ENCODE measurements at places on chromosomes 5 and 9. TPM values are rescaled to one million over a fixed set of nuclear protein-coding genes. Genes with fewer than 3 reads are reported as not detected.
A peak's percentile ranks its signal among the peaks of the same experiment; 100 is the strongest.

TTC23L gene
- total RNA-seq: not detected

SUSD1 gene
- 7.1 TPM for total RNA-seq

- DNase-seq: no peak
These were observed 300.8 kb upstream of the PANK3 start for GRCh38 chr5:168879929-168880328.

- DNase-seq: no peak
These were observed 41.9 kb upstream of the GRHPR start for GRCh38 chr9:37380570-37380969.

MARCHF3 gene
- 12.6 TPM for total RNA-seq

LMX1B gene
- total RNA-seq: not detected

GRCh38 chr5:71748360-71748759 is 29.3 kb downstream of the CARTPT start:
- DNase-seq: no peak

GRCh38 chr9:75101004-75101588 is 12.8 kb downstream of the OSTF1 start:
- no peak for DNase-seq

TARS1 gene
- 126 TPM for total RNA-seq

TTC33 gene
- 33.5 TPM for total RNA-seq

GFPT2 gene
- 11.2 TPM for total RNA-seq

GRCh38 chr5:176837707-176838115 is 27.4 kb downstream of the UNC5A start:
- DNase-seq: peak; percentile 92

SH3RF2 gene
- 1.1 TPM for total RNA-seq

SAP30L gene
- 20.2 TPM for total RNA-seq

DNA sequence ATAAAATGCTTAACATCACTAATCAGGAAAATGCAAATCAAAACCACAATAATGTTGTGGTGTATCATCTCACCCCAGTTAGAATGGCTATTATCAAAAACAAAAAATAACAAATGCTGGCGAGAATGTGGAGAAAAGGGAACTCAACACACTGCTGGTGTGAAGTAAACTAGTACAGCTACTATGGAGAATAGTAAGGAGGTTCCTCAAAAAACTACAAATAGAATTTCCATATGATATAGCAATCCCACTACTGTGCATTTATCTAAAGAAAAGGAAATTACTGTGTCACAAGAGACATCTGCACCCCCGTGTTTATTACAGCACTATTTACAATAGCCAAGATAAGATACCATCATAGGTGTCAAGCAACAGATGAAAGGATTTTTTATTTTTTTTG is 214.5 kb upstream of the RASA1 start:
- DNase-seq: no peak

CYLC2 gene
- total RNA-seq: not detected

DNA sequence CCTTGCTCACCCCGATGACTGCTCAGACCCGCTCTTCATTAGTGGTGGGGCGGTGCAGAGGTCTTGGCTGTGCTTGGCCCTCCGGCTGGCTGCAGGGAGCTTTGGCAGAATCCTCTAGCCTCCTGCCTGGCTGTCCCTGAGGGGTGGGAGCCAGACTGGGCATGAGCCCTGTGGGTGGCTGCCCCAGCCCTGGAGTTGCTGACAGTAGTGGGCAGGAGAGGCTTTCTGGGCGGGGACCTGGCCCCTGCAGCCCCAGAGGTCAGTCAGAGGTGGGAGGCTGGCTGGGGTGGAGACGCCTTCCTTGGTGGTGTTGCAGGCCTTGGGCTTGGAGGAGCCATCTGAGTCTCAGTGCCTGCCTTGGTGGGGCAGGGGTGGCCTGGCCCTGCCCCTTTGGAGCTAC is 146.0 kb downstream of the RXRA start:
- no peak for DNase-seq

ISL1 gene
- total RNA-seq: 0.10 TPM

- peak; percentile 9 for DNase-seq
These were observed 297.1 kb upstream of the C9orf72 start for GRCh38 chr9:27870404-27870803.

DNA sequence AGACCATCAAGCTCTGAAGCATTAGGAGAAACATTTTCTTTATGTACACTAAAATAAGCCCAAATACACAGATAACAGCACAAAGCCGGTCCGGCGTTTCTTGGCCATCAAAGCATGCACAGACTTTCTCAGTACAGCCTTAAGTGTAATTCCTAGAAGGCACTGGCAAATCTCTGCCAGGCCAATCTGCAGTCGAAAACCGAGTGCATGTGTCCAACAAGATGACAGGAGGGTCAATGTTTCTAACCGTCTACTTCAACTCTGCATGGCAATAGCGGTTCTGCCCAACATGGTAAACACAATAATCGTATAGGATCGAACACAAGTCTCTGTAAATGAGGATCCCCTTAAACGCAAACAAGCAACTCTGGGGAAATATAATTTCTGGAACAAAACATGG is 1.1 kb downstream of the ARL15 start:
- peak; percentile 15 for DNase-seq

DNA sequence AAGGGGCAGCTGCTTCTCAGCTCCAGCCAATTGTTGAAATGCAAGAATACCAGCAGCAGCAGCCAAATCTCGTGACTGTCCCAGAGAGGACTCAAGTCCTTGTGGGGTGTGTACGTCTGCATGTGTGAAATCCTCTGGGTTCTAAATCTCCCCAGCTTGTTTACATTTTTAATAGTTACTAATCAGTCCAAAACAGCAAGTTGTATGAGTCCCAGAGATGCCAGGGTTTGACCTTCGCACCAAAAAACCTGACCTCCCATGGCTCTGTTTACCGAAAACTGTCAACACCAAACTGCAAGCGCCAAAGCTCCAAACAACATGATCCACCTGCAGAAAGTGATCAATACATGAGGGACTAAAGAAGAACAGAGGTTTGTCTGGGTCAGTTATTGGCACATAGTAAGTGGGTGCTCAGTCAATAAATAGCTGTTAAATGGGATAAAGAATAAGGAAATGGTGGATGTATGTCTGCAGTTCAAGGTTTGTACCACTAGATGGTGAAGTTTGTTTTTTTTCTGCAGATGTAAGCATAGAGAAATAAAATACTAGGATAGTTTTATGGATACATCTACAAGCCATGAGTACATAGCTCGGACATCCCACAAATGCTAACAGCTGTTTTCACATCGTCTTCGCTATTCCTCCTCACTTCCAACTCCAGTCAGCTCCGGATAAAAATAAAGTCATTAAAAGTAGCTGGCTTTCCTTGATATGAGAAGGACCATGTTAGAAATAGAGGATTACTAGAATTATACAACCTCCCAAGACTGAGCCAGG is 85.3 kb upstream of the ADRB2 start:
- peak; percentile 87 for DNase-seq

DNA sequence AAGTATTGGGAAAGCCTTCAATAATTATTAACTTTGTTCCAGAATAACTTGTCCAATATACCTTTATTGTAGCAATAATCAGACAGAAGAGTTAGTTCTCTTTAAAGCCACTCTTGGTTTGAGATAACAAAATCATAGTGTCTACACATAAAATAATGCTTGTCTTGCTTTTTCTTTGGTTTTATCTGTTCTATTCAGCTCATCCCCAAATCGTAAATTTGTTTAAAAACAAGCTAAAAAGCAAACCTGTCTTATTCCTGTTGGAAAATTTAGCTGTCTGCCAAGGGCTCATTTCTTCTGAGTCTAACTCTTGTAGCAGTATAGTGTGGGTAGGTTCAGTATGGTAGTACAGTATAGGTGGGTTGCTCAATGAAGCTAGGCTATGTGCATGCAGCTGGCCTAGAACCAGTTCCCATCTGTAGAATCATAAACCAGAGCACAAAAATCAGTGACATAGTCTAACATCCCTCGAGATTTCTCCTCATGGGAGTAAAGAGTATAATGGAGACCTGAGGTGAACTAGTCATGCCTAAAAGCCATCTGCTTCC is 17.9 kb upstream of the APBA1 start:
- no peak for DNase-seq

DNA sequence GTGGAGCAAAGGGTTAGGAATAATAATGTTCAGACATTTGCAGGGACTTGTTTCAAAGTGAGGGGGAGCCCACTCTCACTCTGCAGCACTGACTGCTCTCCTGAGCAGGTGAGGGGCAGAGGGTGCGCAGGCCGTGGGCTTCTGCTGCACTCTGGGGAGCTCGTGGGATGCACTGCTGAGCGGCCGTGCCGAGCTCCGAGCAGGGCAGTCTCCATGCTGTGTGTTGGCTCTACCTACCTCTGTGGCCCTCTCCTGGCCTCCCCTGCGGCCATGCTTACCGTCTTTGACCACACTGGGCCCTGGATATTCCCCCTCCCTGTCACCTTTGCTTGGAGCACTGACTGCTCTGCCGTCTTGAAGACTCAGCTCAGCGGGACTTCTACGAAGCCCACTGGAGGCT is 33.7 kb downstream of the CRB2 start:
- no peak for DNase-seq

GRCh38 chr5:76788362-76788761 is 30.5 kb upstream of the F2RL1 start:
- no peak for DNase-seq

DNA sequence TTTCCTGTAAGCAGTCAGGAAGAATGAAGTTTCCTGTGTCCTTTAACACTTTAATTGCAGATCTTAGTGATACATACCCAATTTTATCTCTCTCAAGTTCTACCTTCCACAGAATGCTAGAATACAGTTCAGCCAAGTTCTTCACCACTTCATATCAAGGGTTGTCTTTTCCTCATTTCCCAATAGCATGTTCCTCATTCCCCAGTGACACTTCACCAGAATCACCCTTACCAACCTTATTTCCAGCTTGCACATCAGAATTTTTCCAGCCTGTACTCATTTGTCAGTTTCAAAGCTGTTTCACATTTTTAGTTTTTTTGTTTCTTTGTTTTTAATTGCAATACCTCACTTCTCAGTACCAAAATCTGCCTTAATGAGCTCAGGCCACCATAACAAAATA is 126.1 kb downstream of the ESM1 start:
- DNase-seq: no peak

DNA sequence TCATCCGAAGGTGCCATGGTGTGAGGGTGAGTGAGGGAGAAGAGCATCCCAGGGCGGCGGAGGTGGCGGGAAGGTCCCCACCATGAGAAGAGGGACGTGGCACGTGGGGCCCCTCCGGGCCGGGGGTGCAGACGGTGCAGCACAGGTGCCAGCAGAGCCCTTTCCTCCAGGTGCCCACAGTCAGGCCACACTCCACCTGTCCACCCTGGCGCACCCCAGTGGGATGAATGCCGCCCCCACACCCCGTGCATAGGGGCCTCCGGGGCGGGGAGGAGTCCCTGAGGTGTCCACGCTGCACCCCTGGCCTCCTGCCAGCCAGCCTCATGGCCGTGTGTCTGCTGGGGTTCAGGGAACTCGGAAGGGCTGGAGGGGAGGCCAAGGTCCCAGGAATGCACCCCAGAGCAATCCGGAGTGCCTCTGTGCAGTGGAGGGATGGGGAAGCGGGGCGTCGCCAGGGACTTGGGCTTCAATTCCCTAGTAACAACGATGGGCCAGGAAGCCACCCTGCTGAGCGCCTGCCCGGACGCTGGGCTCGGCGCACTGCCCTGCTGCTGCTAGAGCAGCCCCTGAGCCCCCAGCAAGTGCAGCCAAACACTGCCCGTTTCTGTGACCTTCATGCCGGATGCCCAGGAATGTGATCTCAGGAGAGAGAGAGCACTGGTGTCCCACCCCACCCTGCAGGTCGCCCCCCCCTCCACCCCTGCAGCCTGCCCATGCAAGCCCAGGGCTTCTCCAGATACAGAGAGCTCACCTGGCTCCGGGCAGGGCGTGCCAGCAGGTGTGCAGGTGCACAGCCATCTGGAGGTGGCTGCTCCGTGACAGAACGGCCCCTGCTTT is 8.8 kb upstream of the NACC2 start:
- no peak for DNase-seq

SLC6A7 gene
- total RNA-seq: 0.10 TPM

DNA sequence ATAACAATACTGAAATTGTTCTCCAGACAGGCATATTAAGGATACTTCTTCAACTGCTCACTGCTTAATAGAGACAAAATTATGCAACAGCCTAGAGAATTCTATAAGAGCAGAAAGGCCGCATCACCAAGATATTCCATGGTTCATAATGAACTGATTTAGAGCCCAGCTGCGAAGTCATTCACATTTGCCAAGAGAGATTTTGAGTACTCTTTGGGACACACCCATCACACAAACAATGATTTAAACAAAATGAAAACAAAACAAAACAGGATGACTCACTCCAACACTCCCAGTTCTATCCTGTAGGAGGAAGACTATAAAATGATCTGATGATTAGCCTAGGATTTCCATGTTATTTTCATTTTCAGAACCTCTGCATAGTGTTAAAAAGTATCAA is 145.7 kb upstream of the GNA14 start:
- DNase-seq: peak; percentile 52

GRCh38 chr9:131590449-131590848 is 45.1 kb downstream of the PRRT1B start:
- DNase-seq: no peak

GRCh38 chr9:76370396-76371023 is 23.7 kb downstream of the RFK start:
- DNase-seq: no peak

PHF24 gene
- total RNA-seq: not detected

DNA sequence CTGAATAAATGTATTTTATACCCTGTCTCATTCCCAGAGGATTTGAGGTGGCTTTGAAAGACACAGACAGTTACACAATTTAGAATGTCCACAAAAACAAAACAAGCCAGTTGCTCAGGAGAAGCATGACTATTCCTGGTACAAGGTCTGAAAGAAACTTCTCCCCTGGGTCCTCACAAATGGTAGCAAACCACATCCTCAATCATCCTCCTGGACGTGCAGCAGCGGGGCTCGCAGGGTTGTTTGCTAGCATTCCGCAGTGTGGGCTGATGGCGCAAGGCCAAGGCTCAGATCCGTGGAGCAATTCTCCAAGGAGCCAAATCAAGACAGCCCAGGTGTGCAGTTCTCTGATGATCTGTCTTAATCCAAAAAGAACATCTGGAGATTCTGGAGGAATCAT is 210.3 kb downstream of the ACTL7B start:
- DNase-seq: peak; percentile 66

HEMGN gene
- total RNA-seq: 0.08 TPM

COQ4 gene
- 27.2 TPM for total RNA-seq

IQGAP2 gene
- total RNA-seq: not detected

S100Z gene
- not detected for total RNA-seq

GRCh38 chr9:97384406-97385262 is 27.3 kb upstream of the TDRD7 start:
- no peak for DNase-seq

DNA sequence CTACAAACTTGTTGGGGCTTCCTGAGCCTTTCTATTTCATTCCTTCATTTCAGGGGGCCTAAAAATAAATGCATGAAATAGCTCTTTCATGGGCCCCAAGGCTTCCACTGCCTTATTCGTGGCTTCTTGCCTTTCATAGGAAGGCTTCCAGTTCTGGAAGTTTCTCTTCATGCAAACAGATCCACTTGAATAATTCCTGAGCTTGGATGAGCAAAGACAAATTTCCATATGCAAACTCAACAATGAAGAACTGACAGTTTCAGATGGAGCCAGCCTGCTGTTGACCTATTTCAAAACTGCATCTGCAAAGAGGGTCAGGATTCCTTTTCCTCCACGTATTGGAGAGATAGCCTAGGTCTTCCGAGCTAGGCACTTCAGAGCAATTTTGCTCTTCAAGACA is 142.1 kb downstream of the MLLT3 start:
- no peak for DNase-seq

DAB2IP gene
- total RNA-seq: 6.6 TPM

STC2 gene
- 482 TPM for total RNA-seq

BTNL9 gene
- total RNA-seq: not detected

PCDHB15 gene
- 4.6 TPM for total RNA-seq

- DNase-seq: no peak
These were observed 189.5 kb downstream of the ACTL7B start for GRCh38 chr9:108666240-108666784.
